ENCODE measurements at places on chromosomes 16 and 17.

- no peak for DNase-seq
Measured at GRCh38 chr16:54373534-54374520, 87.2 kb upstream of the IRX3 start.

DNA sequence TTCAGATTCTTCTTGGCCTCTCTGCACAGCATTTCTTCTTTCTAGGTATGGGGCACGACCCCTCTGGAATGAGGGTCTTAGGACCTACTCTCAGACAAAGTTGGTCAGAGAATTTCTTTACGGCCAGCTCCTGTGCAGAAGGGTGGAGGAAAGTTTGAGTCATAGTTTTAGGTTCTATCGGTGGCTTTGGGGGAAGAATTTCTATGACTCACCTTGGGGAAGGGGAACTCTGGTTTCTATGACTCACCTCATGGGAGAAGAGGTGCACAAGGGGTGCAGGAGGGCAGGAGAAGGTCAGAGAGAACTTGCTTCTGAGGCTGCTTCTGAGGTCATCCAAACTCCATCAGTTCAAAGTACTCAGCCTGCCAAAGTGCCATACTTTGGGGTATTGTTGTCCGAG, 2.5 kb upstream of the ABCC12 start:
- peak; percentile 23 for DNase-seq

- no peak for DNase-seq
Measured at GRCh38 chr16:19694989-19695388, 23.0 kb downstream of the KNOP1 start.

- no peak for DNase-seq
Measured at GRCh38 chr17:75350706-75351105, 54.8 kb downstream of the GRB2 start.

GRCh38 chr16:83185902-83186301, 559.1 kb downstream of the CDH13 start:
- DNase-seq = no peak

DNA sequence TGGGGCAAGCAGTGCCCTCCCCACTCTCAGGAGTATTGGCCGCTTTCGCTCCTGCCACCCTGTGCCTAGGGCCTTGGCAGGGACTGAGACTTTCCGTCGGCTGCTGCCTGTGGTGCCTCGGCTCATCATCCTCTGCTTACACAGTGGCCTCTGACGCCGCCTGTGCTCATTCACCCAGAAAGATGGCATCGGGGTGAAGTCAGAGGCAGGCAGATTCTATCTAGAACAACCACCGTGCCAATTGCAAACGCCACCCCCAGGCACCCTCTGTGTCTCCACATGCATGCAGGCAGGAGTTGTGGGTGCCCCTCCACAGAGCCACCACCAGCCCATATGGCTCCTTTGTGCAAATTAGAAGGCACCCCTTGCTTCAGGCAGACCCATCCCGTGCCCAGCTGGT, 154.2 kb upstream of the GSE1 start:
- DNase-seq = no peak

GRCh38 chr16:50473356-50473945, 74.7 kb upstream of the NKD1 start:
- DNase-seq = peak; percentile 15

- no peak for DNase-seq
Measured at GRCh38 chr16:57472665-57473060, 10.2 kb downstream of the POLR2C start.

DNA sequence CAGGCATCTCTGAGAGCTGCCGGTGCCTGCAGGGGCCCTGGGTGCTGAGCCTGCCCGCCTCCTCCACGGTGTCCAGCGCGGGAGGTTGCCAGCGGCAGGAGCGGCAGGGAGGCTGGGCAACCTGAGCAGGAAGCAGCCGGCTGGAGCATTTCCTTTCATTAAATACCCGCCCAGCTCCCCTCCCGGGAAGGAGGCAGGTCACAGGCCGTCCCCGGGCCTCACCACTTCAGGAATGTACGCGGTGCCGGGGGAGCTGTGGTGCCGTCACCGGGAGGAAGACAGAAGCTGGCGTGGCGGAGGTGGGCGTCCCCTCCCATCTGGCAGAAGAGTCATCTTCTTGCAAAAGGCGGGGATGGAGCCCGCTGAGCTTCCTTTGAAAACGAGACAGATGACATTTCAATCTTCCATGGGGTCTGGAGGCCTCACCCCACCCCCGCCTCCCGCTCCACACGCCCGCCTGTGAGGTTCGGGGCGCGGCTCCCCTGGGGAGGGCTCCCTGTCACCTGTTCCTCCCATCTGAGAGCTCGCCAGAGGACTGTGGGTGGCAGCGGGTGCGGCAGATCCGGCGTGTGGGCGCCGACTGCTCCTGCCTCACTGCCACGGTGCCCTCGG, 16.0 kb downstream of the SOX8 start:
- DNase-seq = no peak

DNA sequence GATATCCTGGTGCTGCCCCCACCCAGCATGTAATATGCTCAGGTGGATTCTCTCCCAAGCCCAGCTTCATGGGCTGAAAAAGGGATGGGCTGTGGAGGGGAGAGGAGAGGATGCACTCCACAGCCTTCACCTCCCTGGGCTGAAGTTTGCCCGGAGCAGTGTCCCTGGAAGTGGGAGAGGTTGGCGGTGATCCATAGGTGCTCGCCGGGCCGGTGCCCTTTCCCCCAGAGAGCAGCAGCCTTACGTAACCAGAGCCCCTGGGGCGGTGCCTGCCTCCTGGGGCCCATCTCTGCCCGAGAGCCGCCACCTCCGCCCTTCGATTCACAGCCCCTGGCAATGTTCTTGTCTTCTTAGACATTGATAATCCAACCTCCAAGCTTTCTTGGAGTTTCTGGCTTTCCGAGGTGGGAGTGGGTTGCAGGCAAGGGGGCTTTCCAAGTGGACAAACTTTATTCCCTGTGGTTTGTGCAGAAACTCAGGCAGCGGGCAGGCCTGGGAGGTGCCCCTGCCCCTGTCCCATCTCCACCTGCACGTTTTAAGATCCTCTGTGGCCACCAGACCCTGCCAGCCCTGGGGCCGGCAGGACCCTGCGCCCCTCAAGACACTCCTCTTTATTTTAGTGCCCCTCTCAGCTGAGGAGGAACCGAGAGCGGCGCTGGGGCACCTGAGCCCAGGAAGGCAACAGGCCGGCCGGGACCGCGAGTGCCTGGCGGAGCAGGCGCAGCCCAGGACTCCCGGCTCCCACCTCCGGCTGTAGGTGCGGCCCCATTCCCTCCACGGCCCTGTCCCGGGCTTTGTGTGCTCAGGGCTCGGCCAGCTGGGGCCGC, 3.1 kb upstream of the WDR90 start:
- no peak for DNase-seq

DNA sequence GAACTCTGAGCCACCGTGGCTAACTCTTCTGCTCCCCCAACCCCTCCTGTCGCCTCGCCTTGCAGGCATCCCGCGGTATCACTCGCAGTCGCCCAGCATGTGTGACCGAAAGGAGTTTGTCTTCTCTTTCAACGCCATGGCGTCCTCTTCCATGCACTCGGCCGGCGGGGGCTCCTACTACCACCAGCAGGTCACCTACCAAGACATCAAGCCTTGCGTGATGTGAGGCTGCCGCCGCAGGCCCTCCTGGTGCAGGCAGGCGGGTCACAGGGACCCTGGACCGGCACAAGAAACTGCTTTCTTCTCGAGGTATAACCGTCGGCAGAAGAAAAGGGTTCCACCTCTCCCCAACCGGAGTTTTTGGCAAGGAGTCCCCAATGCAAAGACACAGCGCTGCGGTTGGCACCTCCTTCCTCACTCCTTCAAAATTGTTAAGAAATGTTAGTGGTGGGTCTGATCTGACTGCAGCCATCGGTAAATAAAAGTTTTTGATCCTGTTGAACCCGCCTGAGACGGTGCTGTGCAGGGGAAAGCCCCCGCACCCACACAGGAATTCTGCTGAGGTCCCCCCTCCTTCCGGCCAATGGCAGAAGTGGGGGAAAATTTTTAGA, 2.6 kb downstream of the FOXF1 start:
- no peak for DNase-seq

- no peak for DNase-seq
Measured at GRCh38 chr17:64315570-64315969, 52.5 kb upstream of the TEX2 start.

DNA sequence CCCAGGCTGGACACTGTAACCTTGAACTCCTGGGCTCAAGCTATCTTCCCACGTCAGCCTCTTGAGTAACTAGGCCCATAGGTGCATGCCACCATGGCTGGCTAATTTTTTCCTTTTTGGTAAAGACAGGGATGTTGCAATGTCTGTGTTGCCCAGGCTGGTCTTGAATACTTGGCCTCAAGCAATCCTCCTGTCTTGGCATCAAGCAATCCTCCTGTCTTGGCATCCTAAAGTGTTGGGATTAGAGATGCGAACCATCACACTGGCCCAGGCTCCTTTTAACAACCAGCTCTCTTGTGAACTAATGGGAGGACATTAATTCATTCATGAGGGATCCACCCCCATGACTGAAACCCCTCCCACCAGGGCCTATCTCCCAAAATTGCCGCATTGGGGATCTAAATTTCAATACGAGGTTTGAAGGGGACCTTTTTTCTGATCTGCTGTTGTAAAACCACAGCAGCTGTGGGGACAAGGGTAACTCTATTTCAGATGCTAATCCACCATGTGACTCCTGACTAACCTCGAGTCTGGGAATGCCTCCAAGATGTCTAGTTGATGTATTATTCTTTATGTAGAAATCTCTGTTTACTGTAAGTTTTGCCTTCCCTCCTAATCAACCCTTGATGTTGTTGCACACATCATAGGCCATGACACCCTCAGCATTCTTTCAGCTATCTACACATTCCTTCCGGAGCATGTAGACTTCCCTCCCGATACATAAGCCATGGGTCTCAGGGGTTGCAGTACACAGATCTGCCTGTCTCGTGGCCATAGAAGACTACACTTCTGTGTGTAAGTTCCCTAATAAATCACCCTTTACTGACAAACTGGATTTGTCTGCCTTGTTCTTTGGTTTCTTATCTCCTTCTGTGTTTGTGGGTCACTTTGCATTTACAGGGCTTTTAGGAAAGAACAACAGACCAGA, 37.6 kb downstream of the RNF112 start:
- no peak for DNase-seq

DNA sequence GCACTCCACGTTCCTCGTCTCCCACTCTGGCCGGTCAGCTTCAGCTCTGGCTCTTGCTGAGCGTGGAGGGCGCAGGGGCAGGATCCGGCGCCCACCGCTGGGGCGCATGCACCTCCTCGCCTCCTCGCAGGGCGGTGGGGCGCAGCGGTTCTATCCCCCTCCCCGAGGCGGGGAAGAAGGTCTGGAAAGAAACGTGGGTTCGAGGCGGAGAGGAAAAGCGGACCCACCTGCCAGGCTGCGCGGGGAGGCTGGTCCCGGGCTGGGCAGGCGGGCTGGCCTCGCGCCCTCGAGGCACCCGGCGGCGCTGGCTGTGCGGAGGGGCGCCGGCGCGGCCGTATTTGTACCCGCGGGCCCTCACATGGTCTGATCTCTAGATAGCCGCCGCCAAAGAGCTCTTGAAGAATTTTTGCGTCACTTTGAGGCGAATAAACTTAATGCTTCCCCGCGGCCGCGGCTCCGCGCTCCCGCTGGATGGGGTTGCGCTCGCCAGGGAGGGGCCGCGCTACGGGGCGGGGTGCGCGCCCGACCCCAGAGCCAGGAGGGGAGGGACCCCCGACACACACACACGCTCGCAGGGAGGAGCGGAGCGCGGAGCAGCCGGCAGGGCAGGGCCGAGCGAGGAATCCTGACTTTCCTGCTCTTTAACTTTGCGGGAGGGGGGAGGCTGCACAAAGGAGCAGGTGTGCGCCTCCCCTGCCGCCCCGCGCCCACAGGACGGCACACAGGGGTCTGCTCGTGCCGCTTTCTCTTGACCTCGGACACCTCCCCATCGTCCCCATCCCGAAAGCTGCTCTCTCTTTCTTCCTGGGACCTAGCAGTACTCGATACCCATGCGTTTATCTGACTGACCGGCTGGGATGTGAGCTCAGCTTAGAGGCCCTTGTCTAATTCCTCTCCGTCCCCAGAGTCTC, at the start of gene SLC6A4:
Gene SLC6A4 (minus strand): TSS at position 312 of the 911 bp plus-strand sequence. CDS start 13,739 bp downstream, outside the sequence.
- DNase-seq = no peak

- peak; percentile 31 for DNase-seq
Measured at GRCh38 chr17:44409309-44410028, 20.0 kb upstream of the ITGA2B start.

Measured in K562 (cell line).